ENCODE measurements at places on chromosomes 3 and 15. TPM values are rescaled to one million over a fixed set of nuclear protein-coding genes. Genes with fewer than 3 reads are reported as not detected.

- no peak overlapping the region for H3K4me3 ChIP-seq
- H3K27ac ChIP-seq = no peak overlapping the region
- H3K27me3 ChIP-seq = no peaks in the 10 kb centered on the region
- no peaks in the 10 kb centered on the region for H3K36me3 ChIP-seq
Observed at GRCh38 chr3:100641471-100642032, 32.2 kb downstream of the ADGRG7 start.

- DNase-seq = no peak
- H3K36me3 ChIP-seq = no peaks in the 10 kb centered on the region
- no peaks in the 10 kb centered on the region for H3K27me3 ChIP-seq
- no peak overlapping the region for H3K27ac ChIP-seq
- H3K4me3 ChIP-seq = no peak overlapping the region
Observed at GRCh38 chr3:139280027-139280671, 63.7 kb upstream of the MRPS22 start.

DNA sequence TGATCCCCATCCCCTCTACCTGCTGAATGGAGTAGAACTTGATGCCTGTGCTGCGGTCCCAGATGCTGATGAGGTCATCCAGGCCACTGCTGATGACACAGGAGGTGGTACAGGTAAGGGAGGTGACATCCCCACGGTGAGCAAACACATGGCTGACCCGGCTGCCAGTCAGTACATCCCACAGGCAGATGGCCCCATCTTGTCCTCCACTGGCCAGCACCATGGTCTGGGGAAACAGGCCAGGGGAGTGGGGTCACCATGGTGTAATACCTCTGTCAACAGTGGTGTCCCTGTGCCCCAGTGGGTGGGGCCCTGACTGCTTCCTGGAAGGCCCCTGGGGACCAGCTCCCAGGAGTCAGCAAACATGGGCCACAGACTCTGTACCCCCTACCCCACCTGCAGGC lies 33.3 kb downstream of the PTPN23 start:
- no peaks in the 10 kb centered on the region for H3K4me1 ChIP-seq
- no peak overlapping the region for H3K27ac ChIP-seq
- DNase-seq = no peak
- H3K27me3 ChIP-seq = no peaks in the 10 kb centered on the region
- H3K36me3 ChIP-seq = no peaks in the 10 kb centered on the region
- H3K4me3 ChIP-seq = no peak overlapping the region

Gene IMPG2
- 0.03 TPM for total RNA-seq

Gene ZNF770
- total RNA-seq = 34.0 TPM

Data from neural progenitor cell (in vitro differentiated cells).